ENCODE measurements at places on chromosomes 16 and 17.

DNA sequence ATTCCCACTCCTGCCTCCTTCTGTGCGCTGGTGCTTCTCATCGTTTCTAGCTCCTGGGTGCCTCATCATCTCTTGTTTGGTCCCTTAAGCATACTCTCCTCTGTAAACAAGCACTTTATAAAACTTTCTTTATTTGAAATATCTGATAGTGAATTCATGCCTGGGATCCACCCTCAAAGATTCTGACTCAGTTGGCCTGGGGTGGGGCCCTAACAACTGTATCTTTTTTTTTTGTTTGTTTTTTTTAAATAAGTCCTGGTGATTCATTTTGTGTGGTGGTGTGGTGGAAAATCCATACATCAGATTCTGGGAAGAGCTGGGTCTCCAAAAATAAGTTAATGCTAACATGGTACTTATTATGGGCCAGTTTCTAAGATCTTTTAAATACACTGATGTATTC is 678.3 kb downstream of the TOX3 start:
- DNase-seq = no peak

- DNase-seq = no peak
Observed at GRCh38 chr16:9027070-9027799, 63.5 kb upstream of the USP7 start.

DNA sequence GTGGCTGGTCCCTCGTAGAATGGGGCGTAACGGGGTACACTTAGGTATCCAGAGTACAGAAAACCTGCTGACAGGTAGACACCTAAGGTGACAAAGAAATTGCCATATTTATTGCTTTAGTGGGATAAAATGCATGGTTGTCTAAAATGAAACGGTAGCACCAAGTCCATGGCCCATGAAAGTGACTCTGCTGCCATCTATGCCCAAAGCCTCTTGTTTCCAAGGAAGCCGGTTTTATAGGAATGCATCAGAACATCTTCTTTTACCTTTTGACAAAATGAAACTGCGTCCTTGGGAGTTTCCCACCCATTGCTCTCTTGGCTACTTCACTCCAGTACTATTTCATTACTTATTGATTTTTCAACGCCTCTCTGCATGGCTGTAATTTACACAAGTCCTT is 151.3 kb upstream of the ZFHX3 start:
- no peak for DNase-seq

GRCh38 chr16:62752854-62753253 is 716.6 kb upstream of the CDH8 start:
- DNase-seq = no peak

DNA sequence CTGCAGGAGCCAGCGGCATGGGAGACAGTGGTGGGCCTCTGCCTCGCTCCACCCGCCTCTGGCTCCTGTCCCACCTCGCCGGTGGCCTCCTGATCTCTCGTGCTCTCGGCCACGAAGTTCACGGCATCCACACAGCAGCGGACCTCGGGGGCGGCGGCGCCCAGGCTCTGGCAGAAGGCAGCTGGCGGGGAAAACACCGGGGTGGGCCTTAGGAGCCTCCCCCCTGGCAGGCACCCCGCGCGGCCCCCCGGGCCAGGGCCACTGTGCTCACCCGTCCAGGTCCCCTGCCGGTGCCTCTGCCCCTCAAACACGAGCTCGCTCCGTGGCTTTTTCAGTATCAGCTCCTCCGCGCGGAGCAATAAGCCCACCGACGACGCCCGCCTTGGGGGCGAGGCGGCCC is 409 bp upstream of the C17orf107 start:
- DNase-seq = no peak

DNA sequence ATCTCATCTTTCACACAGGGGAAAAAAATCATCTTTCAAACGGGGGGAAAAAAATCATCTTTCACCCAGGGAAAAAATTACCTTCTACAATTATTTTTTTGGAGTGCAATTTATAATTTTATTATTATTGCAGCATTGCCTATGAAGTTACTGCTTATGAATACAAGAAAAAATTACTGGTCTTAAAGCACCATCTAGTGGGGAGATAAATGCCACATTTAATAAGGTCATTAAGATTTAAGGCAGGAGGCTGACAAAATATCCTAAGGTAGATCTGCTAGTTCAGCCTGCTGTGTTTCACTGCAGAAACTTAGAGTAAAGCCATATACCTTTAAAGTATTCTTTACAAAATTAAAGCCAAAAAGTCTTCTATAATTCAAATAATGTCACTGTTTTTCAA is 13.7 kb downstream of the SHCBP1 start:
- peak; percentile 84 for DNase-seq

DNA sequence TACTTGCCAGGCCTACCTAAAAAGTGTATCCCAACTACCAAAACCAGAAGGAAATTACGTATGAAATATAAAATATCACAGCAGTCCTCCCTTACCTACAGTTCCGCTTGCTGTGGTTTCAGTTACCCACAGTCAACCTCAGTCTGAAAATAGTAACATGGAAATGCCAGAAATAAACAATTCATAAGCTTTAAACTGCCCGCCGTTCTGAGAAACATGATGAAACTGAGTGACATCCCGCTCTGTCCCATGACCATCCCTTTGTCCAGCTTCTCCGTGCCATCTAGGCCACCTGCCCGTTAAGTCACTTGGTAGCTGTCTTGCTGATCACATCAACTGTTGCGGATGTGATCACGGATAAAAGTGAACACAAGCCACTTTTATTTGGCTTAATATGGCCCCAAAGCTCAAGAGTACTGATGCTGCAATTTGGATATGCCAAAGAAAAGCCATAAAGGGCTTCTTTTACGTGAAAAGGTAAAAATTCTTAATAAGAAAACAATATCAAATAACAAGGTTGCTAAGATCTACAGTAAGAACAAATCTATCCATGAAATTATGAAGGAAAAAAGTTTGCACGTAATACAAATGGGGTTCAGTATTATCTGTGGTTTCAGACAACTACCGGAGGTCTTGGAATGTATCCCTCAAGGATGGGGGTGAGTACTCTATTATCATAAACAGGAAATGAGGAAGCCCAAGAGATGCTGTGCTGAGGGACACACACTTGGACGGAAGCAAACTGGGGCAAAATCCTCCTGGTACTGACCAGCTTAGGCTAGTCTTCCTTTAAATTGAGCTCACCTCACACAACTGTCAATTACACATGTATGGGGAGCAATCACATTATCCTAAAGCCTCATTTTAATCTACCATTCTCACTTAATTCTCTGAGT is 8.2 kb downstream of the USP22 start:
- DNase-seq = peak; percentile 60
